ENCODE measurements at places on chromosomes 5 and 9. TPM values are rescaled to one million over a fixed set of nuclear protein-coding genes. Genes with fewer than 3 reads are reported as not detected.
A peak's percentile ranks its signal among the peaks of the same experiment; 100 is the strongest.

The SOHLH1 gene
- total RNA-seq = not detected

- peak; percentile 86 for DNase-seq
These were observed 9.1 kb downstream of the MAN1B1 start for GRCh38 chr9:137095664-137096517.

GRCh38 chr5:73499756-73500155 is 1.5 kb downstream of the BTF3 start:
- no peak for DNase-seq

GRCh38 chr5:14510156-14510734 is 71.3 kb upstream of the OTULINL start:
- DNase-seq = no peak

The KIF12 gene
- total RNA-seq = not detected

DNA sequence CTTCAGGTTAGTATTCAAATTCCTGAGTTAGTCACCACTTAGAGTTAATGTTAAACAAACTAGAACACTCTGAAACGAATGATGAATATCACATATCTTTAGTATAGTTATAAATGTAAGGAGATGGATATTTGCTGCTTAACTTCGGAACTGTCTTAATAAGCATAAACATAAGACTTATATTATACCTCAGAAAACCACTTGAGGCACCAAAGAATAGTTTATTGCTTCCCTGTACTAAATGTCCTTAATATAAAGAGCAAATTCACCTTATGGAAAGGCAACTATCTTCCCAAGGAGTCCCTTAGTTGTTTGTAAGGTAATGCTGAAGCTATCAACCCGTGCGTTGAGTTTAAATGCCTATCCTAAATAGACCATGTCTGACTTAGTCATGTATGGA is 300.0 kb upstream of the ADAMTSL1 start:
- no peak for DNase-seq

GRCh38 chr9:8555762-8556500 is 756.4 kb upstream of the DMAC1 start:
- no peak for DNase-seq

- DNase-seq = no peak
These were observed 68.2 kb downstream of the UBE2QL1 start for GRCh38 chr5:6516823-6517222.

DNA sequence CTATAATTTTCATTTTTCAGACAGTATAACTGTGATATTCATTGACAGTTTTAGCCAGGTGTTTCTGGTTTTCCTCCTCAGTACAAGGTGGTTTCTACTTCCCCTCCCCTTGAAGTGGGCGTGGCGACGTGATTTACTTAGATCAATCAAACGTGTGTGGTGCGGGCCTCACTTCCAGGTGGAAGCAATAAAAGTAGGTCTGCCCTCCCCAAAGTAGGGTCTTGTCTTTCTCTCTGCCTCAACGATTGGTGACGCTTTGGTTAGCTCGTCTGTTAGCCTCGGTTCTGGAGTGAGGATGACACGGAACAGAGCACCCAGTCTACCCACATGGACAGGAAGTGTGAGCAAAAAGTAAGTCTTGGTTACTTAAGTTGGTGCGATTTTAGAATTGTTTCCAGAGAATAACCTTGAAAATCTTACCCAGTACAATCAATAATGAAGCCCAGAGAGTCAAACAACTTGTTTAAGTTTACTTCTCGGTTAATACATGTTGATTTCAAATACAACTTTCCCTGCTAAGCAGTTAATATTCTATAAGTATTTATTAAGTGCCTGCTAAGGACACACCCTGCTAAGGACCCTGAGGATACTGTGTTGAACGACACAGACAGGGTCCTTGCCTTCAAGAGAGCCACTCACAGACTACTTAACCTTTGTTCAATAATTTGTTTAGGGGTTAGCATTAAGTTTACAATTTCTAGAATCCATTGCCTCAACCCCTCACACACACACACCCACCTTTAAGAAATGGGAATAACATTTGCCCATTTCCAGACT is 48.4 kb downstream of the COX7C start:
- no peak for DNase-seq

- no peak for DNase-seq
These were observed 12.2 kb upstream of the GPR151 start for GRCh38 chr5:146528236-146528635.

The F2RL2 gene
- not detected for total RNA-seq

The CA9 gene
- total RNA-seq = 1.1 TPM

DNA sequence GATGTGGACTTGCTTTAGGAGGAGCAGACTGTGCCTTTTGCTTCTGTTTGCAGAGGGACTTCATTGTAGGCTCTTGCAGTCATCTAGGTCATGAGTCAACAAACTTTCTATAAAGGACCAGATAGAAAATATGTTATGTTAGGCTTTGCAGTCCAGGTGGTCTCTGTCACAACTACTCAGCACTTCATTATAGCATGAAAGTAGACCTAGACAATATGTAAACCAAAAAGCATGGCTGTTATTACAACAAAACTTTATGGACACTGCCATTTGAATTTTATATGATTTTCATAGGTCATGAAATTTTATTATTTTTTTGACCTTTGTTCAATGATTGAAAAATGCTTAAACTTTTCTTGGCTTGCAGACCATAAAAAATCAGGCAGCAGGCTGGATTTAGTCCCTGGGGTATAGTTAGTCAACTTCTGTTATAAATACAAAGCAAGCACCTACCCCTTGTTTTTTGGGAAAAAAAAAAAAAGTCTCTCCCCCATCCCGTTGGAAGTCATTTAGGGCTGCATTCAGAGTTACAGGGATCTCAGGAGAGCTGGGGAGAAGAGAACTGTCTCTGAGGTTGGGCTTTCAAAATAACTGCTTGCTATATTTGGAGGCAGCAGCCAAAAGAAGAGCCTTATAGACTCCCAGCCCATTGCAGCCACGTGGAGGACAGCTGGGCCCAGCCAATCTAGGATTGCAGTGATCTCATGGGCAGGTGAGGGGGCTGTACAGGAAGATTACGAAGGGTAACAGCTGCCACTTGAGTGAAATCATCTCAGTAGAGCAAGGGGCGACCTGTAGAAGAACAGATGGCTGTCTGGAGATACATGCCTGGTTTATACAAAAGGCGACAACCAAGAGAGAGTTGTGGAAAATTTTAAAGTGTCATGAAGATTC is 136.6 kb upstream of the TNC start:
- no peak for DNase-seq

The TESK1 gene
- 19.4 TPM for total RNA-seq

- DNase-seq = no peak
These were observed 46.9 kb upstream of the GAS1 start for GRCh38 chr9:86994231-86994630.

DNA sequence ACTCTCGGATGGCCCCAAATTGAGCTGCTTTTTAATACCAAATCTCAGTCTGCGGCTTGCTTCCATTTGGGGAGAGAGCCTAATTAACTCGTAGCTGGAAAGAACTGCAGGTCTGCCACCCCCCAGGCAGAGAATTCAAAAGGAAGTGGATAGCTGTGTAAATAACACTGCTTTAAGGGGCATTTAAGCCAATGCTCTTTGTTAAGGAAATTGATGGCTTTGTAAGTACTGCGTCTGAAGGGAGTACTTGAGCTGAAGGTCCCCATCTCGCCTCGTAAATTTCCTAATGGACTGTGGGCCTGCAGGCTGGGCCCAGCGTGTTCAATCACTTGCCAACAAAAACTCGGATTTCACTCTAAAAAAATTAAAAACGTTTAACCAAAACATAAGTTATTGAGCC is 132.7 kb downstream of the PAPPA start:
- no peak for DNase-seq

The MCIDAS gene
- total RNA-seq = not detected

The FGF10 gene
- total RNA-seq = not detected

DNA sequence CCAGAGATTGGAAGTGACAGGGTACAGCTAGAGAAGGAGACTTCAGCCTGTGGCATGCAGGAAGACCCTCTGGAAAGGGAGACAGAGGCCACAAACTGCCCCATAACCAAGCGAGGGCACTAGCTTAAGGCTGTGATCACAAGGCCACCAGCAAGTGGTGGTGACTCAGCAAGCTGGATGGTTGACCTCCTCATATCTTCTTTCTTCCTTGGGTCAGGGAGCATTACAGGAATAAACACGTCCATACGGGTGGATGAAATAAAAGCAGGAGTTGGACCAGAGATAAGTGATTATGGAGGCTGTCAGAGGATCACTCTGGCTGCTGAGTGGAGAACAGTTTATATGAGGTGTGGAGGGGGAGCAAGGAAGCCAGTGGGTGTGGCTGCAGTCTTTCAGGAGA is 234.6 kb upstream of the TAS2R1 start:
- DNase-seq = no peak

DNA sequence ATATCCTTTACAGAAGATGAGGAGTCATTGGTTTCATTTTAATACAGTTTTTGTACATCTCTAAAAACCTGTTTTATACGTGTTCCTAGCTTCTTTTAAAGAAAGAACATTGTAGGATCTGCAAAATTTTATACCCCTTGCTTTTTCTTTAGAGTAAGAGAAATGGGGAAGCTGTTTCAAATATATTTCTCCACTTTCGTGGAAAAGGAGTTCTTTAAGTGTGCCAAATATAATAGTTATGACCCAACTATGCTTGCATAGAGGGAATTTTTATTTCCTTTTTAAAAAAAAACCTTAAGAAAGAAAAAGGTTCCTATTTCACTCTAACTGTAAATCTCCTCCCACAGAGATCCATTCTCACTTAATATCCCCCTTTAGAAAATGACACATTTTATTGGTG is 27.5 kb upstream of the DMAC1 start:
- no peak for DNase-seq

The GLRA1 gene
- total RNA-seq = not detected

The HK3 gene
- total RNA-seq = 0.27 TPM

The FOXD4L5 gene
- 0.16 TPM for total RNA-seq

DNA sequence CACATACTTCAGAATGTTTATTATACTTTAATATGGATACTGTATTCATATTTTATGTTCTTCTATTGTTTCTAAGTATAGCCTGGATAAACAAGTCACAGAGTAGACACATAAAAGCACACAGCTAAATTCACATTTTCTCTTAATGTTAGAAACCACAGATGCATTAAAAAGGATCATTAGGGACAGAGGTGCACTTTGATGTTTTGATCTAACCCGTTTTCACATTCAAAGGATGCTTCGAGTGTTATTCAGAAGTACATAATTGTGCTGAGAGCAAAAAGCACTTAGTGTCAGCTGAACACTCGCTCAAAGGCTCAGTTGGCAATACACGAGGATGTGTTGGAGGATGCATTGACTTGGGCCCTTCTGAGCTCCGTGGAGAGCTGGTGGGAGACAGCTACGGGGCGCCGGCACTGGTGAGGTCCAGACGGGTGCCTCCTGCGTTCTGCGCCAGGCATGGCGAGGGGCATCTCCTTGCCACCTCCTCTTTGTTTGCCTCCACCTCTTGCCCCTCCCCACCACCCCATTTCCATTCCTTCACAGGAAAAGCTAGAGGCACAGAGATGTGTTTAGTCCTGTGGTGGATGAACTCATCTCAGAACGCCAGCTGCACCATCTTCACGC is 35.5 kb downstream of the MED10 start:
- DNase-seq = no peak

The LHX6 gene
- total RNA-seq = 0.10 TPM

GRCh38 chr5:160162910-160163309 is 43.7 kb upstream of the PWWP2A start:
- no peak for DNase-seq

DNA sequence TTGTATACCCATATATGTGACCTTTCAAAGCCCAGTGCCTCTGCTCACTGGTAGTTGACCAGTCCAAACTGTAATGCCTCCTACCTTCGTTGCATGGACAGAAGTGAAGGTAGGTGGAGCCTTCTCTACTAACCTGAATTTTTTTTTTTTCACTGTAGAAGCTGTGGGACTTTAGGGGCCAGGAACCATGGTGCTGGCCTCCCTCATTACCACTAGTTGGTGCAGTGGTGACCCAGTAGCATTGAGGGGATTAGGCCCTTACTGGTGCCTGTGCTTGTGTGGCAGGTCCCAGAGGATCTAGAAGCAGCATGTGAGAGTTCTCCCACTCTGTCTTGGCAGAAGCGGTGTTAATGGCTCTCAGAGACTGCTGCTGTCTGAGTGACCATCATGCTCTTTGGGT is 2.3 kb downstream of the RALGPS1 start:
- no peak for DNase-seq

- DNase-seq = no peak
These were observed 41.6 kb downstream of the GABBR2 start for GRCh38 chr9:98667005-98667640.

DNA sequence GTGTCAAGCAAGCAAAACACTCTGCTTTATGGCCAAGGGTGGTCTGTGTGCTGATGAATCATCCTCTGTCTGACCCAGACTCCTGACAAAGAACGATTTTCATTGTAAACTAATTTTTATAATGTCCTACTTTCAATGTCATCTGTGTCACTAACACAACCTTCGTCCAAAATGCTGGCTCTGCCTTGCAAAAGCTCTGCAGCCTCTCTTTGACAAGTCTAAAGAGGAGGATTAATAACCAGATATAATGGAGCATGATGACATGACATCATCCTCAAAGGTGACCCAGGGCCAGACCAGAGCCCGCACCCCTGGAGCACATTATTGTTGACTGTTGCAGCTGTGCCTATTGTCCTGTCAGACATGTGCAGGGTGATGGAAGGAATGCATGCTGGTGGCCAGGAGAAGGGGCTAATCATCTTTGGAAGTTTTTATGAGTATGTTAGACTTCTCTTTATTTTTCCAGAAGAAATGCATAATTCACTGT is 589.4 kb downstream of the NR2F1-AS1 start:
- DNase-seq = no peak

DNA sequence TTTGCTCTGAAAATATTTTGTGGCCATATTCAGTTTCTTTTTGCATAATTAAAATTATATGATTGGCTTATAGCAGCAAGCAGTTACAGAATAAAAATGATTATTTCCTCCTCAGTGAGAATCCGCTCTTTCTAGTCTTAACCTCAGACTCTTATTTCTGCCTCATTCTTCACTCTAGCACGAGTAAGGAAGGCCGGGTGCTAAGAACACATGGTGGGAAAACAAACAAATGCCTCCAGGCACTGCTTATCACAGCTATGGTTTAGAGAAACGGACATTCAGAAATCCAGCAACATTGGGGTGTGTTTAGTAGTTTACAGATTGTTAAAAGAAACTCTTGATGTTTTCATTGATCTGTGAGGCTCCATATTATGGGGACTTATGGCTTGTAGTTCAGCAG is 168.7 kb downstream of the KDM4C start:
- DNase-seq = no peak

The ISL1 gene
- total RNA-seq = not detected

The PKD2L2 gene
- total RNA-seq = 0.48 TPM

All from activated naive CD4-positive, alpha-beta T cell treated with anti-CD3 and anti-CD28 coated beads, Interleukin-2, amount 50 U/mL, for 72 hours (primary cell).